Activated T-helper 1 cell treated with anti-CD3 and anti-CD28 coated beads, Interleukin-2, amount 50 U/mL, for 16 hours (primary cell): ENCODE measurements at places on chromosomes 7 and 10.
A peak's percentile ranks its signal among the peaks of the same experiment; 100 is the strongest.

DNA sequence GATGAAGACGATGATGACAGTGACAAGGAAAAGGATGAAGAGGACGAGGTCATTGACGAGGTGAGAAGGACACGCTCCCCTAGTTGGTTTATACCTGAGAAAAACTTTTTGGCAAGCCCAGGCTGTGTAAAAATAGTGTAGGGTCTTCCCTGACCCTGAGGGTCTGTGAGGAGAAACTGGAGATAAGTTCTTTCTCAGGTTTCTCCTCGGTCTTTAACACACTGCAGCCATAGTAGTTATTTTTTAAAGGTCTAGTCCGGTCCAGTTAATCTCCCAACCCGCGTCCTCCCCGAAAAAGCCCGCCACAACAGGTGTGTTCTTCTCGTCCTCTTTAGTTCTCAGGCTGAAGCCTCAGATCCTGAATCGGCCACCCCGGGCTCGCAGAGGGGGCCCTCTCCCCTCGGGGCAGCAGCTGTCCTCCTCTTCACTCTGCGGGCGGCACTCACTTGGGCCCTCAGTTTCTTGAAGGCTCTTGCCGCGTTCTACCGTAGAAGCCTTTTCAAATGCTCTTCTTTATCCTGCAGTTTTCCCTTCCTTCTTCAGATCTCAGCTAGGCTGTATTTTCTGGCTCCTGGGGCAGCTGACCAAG, 411 bp downstream of the BCCIP start:
- DNase-seq = no peak

DNA sequence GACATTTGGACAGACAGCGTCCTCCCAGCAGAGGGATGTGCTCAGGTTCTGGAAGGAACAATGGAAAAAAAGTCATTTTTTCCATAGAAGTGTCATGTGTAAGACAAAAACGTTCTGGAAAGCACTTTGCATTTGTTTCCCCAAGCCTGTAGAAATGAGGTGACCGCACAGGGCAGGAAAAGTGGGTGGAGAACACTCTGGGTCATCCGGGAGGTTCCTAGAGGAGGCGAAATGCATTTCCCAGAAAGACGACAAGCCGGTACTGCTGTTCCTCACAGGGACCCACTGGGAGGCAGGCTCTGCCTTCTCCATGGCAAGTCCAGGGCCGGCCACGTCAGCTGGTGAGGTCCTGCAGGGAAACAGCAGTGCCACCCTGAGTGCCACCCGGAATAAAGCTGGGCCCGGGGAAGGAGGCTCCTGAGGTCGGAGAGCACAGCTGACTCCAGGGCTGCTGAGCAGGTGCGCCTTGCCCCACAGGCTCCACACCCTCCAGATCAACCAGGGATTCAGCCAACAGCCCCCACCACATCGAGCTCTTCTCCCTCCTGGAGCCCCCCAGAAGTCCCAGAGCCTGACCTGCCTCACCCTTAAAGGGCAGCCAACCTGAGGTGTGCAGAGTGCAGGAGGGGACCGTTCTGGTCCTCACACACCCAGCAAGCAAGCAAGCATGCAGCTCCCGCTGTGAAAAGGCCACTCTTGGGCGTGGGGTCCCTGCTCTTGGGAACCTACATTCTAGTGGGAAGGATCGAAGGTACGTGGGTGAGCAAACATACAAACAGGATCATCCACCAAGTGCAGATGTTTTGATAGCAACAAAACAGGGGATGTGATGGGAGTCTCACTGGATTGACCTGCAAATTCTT, 28.8 kb upstream of the INPP5A start:
- no peak for DNase-seq

DNA sequence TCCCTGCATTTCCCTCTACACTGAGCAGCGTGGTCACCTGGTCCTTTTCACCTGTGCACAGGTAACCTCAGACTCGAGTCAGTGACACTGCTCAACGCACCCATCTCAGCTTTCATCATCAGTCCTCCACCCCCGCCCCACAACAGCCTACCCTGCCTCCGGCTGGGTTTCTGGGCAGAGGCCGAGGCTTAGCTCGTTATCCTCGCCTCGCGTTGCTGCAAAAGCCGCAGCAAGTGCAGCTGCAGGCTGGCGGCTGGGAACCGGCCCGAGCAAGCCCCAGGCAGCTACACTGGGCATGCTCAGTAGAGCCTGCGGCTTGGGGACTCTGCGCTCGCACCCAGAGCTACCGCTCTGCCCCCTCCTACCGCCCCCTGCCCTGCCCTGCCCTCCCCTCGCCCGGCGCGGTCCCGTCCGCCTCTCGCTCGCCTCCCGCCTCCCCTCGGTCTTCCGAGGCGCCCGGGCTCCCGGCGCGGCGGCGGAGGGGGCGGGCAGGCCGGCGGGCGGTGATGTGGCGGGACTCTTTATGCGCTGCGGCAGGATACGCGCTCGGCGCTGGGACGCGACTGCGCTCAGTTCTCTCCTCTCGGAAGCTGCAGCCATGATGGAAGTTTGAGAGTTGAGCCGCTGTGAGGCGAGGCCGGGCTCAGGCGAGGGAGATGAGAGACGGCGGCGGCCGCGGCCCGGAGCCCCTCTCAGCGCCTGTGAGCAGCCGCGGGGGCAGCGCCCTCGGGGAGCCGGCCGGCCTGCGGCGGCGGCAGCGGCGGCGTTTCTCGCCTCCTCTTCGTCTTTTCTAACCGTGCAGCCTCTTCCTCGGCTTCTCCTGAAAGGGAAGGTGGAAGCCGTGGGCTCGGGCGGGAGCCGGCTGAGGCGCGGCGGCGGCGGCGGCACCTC, at the start of the genes KLLN and PTEN:
Gene KLLN, minus strand, starts transcription at position 481 of the 891 bp plus-strand sequence. CDS start 1,046 bp downstream, outside the sequence.
Gene PTEN, plus strand, starts transcription at position 573 of the 891 bp plus-strand sequence. CDS start 845 bp downstream, outside the sequence.
- peak; percentile 60 for DNase-seq

DNA sequence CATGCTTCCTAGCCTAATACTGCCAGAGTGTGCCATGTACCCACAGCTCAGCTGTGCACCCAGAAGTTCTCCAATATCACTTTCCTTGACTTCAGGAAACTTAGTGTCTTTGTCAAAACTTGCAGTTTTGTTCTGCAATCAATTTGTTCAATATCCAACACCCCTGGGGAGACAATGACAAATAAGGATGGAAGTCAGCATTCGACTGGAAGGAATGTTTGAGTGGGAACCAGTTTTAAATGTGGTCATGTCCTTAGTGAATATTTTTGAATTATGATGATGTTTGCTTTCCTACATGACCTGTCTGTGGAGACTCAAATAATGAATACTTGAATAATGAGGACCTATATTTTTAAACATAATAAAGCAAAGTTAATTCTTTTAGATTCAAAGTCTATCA, 112.0 kb downstream of the ANK3 start:
- no peak for DNase-seq

DNA sequence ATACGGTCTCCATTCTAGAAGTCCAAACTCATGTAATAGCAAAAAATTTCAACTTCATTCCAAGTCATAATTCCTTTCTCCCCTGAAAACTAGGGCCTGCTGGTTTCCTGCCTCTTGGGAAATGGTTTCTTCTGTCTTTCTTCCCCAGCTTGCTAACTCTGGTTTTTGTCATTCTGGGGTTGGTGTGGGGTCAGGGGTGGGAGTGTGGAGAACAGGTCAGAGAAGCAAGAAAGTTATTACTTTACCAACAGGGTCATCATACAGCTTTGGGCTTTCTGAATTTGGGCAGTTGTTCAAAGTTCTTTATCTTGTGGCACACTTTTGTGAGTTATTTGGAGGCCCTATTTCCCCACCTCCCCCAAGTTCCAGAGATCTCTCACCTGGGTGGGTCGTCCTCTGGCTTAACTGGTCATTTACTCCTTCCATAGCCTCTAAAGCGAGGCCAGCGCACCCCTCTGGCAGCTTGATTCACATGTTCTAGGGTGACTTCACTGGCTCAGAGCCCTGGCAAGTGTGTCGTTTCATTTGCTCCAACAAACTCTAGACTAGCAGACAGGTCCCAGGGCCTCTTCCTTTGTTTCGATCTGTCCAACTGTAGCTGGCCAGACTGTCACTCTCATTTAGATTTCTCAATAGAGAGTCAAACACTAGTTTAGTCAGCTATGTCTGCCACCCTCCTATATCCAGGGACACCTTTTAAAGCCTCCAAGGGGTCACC, 161.2 kb downstream of the JCAD start:
- no peak for DNase-seq

DNA sequence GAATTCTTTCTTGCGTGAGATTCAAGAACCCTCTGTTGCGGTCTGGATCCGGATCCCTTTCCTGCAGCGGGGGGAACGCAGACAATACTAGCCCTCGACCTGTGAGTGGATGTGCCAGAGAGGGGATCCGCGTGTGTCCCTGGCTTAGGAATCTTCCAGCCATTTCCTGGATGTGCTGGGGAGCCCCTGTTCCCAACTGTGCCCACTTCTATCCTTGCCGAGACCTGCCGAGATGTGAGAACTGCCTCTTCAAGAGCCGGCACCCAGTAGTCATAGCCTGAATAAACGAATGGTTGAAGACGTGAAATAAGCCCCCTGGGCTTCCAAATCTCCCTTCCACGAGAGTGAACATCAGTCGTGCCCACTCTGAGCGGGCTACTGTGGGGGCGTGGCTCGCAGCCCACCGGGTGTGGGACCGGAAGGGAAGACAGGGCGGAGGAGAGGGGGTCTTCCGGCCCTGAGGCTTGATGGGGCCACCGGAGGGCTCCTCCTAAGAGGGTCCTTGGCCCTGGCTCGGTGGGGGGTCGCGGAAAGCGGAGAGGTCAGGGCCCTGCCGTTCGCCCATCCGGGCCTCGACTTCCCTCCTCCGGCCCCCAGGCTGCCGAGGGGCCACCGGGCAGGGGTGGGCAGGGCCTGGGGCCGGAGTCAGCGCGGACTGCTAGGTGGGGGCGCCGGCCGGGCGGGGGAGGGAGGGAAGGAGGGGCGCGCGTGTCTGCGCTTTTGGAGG, 1.3 kb upstream of the CCDC136 start:
- no peak for DNase-seq
